ENCODE measurements at places on chromosomes 2 and 18.

GRCh38 chr2:32375228-32375892 lies 18.5 kb downstream of the BIRC6 start:
- no peak for DNase-seq

DNA sequence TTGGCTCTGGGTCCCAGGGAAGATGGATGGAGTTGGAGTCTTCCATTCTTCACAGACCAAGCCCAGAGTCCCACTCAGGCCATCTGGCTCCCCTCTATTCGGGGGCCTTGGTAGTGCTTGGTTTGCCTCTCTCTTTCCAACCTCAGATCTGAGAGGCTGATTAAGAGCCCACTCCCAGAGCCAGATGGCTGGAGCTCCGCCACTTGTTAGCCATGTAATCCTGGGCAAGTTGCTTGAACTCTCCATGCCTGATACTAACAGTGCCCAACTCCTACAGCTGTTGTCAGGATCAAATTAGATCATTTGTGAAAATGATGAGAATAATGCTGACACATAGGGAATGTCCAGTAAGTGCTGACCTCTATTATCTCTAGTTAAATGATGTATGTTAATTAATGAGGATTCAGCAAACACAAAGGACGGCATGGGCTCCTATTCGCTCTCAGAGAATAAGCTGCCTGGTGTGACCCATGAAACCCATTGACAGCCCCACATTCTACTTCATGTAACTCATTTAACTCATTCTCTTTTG lies 46.6 kb upstream of the SLC14A1 start:
- DNase-seq: no peak

GRCh38 chr2:85231952-85232351 lies 95.8 kb downstream of the TGOLN2 start:
- DNase-seq: no peak

DNA sequence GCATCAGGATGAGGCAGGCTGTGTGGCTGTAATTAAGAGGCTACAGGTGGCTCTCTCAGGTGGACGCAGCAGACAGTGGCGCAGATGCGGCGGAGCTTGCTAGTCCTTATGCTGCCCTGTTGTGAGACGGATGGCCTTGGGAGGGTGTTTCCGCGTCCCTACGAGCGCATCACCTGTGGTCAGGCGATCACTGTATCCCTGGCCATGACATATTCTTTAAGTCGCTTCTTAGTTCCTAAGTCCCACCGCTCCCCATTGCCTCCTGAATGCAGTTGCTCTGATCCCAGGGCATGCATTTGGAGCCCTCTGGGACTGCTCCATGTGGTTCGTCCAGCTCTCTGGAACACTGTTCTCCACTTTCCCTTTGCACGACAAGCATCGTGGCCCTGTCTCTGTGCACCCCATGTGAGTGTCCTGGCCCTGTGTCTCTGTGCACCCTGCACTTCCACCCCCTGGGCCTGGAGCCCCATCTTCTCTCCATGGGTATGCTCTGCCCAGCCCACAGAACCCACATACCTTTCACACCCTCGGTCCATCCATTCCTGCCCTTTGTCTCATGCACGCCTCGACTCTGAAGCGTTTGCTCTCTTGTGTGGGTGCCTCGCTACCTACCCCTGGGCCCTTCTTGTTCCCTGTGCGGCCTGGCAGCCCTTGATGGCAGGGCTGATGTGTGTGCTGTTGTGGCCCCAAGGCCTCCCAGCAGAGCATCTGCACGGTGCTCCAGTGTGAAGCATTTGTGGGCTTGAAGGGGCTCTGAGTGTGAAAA lies 74.4 kb downstream of the SH3RF3 start:
- DNase-seq: no peak

DNA sequence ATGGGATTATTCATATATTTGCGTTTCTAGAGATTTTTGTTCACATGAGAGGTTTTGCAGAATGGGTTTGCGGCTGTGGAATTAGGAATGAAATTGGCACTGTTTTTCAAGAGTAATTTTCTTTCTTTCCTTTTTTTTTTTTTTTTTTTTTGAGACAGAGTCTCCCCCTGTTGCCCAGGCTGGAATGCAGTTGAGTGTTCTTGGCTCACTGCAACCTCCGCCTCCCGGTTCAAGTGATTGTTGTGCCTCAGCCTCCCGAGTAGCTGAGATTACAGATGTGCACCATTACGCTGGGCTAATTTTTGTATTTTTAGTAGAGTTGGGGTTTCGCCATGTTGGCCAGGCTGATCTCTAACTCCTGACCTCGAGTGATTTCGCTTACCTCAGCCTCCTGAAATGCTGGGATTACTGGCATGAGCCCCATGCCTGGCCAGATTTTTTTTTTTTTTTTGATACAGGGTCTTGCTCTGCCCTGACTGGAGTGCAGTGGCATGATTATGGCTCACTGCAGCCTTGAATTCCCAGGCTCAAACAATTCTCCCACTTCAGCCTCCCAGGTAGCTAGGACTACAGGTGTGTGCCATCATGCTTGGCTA lies 65.3 kb downstream of the MIB1 start:
- no peak for DNase-seq

DNA sequence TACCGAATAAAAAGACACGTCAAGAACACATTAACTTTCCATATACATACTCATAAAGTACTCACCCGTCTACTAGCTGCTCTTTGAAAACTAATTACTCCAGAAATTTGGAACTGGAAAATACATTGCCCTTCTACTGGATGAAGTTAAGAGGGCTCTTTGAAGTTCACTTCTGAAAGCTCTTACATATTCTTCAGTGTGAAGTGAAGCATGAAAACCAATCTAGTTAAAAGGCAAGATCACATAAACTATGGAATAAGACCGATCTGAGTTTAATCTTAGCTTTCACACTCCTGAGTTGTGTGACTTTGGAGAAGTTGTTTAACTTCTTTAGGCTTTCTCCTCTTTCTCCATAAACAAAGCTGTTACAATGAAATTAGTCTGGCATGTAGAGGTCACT lies 38.5 kb downstream of the REV1 start:
- no peak for DNase-seq

DNA sequence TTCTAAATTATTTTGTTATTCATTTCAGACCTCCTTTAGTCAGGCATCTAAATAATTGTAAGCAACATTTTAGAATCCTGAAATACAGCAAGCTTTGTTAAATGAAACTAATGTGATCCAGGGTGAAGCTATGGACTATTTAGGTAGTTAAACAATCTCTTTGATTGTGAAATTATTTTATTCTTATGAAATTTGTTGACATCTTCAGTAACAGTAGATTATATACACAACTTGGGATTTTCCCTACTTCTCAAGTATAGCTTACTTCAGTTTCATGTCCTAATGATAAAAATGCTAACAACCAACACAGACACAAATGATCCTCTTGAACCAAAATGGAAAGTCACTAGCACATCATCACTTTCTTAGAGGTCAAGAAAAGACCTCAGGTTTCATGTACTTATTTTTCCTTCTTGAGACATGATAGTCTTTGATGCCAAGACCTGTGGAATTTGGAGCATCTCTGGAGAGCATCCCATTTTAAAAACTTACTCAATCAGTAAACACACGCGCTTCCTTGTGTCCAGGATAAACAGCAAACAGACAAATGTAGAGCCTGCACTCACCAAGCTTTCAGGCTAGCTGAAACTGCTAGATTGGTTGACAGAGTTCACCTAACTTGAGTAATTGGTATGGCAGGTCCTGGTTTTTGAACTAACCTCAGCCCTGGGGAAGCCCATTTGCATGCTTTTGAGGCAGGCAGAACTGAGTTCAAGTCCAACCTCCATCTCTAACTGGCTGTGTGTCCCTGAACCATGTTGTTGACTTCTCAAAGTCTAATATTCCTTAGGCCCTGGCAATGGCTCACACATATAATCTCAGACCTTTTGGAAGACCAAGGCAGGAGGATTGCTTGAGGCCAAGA lies 47.8 kb downstream of the KCTD18 start:
- DNase-seq: no peak

- no peak for DNase-seq
Observed at GRCh38 chr2:20752293-20752692, 70.6 kb downstream of the LDAH start.

GRCh38 chr2:181517685-181518301 lies 60.6 kb downstream of the ITGA4 start:
- no peak for DNase-seq

Data from EL (cell line).